ENCODE measurements at places on chromosomes 4 and X.

GRCh38 chr4:127479031-127479622 is 153.6 kb upstream of the INTU start:
- H3K4me3 ChIP-seq, result no peak overlapping the region
- no peak for DNase-seq
- H3K27ac ChIP-seq, result no peak overlapping the region
- H3K36me3 ChIP-seq, result no peaks in the 10 kb centered on the region

GRCh38 chrX:133670383-133670782 is 255.1 kb upstream of the GPC4 start:
- no peaks in the 10 kb centered on the region for H3K4me1 ChIP-seq
- H3K4me3 ChIP-seq, result no peak overlapping the region
- no peak for DNase-seq
- H3K27ac ChIP-seq, result no peak overlapping the region
- no peaks in the 10 kb centered on the region for H3K36me3 ChIP-seq
- no peaks in the 10 kb centered on the region for H3K27me3 ChIP-seq

- H3K27ac ChIP-seq, result no peak overlapping the region
- H3K27me3 ChIP-seq, result no peaks in the 10 kb centered on the region
- peaks cover 25% of the 10 kb centered on the region for H3K36me3 ChIP-seq
- no peak overlapping the region for H3K4me3 ChIP-seq
These were observed 39.5 kb downstream of the TMEM154 start for GRCh38 chr4:152640058-152640921.

DNA sequence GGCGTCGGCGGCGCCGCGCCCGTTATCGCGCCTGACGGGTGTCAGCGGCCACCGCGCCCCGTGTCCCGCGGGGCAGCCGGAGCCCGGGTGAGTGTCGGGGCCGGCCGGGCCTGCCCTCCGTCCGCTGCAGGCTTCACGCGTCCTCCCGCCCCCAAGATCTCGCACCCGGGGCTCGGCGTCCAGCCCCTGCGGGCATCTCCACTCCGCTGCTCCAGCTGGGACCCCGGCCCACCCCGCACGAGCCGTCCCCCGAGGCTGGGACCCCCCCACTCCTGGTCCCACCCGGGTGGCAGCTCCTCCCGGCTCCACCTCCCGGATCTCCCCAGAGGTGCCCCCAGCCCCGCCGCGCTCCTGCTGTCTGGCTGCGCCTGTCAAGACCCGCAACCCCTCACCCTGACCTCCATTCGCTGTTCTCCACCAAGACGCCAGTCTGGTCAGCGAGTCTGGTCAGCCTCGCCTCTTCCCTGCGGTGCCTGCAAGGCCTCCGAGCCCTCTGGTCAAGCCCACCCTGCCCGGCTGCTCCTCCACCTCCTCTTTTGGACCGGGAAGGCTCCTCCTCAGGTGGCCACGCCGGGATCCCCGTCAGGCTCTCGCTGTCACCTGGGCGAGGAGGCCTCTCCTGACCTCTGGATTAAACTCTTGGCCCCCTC is 66.0 kb upstream of the NKX1-1 start:
- no peak overlapping the region for H3K27ac ChIP-seq
- H3K4me3 ChIP-seq, result no peak overlapping the region
- H3K36me3 ChIP-seq, result no peaks in the 10 kb centered on the region

DNA sequence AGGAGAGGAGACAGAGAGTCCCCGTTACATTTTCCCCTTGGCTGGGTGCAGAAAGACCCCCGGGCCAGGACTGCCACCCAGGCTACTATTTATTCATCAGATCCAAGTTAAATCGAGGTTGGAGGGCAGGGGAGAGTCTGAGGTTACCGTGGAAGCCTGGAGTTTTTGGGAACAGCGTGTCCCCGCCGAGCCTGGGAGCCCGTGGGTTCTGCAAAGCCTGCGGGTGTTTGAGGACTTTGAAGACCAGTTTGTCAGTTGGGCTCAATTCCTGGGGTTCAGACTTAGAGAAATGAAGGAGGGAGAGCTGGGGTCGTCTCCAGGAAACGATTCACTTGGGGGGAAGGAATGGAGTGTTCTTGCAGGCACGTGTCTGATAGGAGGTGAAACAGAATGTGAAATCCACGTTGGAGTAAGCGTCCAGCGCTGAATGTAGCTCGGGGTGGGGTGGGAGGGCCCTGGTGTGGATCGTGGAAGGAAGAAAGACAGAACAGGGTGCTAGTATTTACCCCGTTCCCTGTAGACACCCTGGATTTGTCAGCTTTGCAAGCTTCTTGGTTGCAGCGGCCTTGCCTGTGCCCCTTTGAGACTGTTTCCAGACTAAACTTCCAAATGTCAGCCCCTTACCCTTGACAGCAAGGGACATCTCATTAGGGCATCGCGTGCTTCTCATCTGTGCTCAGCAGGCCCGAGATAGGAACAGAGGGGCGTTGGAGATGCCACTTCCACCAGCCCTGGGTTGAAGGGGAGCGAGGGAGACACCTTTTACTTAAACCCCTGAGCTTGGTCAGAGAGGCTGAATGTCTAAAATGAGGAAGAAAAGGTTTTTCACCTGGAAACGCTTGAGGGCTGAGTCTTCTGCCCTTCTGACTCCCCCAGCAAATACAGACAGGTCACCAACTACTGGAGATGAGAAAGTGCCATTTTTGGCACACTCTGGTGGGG is 2.7 kb downstream of the SHOX start:
- H3K27me3 ChIP-seq, result peaks cover 69% of the 10 kb centered on the region
- no peak overlapping the region for H3K4me3 ChIP-seq
- DNase-seq, result no peak
- no peak overlapping the region for H3K27ac ChIP-seq
- no peaks in the 10 kb centered on the region for H3K36me3 ChIP-seq
- H3K4me1 ChIP-seq, result no peaks in the 10 kb centered on the region

Measured in T-helper 2 cell treated with Interferon-gamma antibody and Interleukin-4, amounts not matched to agents 5 μg/mL and 100 μg/mL, for 36 hours (primary cell).